ENCODE measurements at places on chromosomes 12 and 14.

GRCh38 chr12:68451261-68452077 lies 119.3 kb upstream of the MDM1 start:
- DNase-seq = peak; percentile 15

DNA sequence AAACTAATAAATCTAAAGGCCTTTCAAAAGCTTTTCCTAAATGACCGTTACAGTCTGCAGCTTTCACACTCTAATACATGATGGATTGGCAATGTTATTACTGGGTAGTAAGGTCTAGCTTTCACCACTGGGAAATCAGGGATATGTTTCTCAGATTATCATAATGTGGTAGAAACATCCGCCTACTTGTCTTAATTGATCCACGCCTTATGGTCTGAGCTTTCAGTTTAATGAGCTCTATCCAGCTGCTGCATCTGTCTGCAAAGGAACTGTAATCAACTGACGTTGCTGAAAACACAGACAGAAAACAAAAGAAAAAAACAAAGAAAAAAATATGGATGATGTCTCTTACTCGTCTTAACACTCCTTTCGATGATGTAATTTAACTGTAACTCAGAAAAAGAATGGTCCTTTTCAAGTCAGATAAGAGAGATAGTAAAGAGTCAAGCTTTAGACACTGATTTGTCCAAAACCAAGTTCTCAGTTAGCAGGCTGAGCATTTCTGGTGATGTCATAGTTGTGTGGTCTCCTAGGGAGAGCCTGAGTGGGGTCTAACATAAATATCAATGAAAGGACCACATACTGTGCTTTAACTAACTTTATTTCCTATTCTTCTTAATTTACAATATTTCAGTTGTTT lies 85.9 kb downstream of the C2CD5 start:
- no peak for DNase-seq

DNA sequence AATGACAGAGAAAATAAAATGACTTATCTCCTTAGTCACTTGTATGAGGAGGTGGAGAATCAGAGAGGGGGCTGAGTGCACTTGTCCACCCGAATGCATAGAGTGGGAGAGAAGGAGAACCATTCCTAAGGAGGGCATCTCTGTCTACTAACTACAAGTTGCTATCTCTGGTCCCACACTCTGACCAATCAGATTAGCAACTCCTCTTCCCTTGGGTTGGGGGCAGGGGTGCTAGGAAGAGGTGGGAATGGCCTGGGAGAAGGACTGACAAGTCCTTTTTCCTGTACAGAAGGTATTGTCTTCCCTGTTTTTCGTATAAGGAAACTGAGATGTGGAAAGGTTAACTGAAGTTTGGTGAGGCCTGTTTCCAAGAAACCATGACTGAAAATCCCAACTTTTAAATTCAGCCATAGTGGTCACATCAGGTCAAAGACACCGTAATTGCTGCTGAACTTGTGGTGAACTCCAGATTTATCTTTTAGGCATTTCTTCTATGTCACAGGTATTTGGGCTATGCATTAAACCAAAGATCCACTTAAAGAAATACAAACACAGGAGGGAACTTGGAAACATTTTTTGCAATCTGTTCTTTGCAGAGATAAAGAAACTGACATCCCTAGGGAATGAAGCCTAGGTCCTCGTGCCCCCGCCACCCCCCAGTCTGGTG lies 207.8 kb downstream of the CRADD start:
- DNase-seq = no peak

- DNase-seq = no peak
Measured at GRCh38 chr12:103645202-103645601, 58.1 kb downstream of the STAB2 start.

DNA sequence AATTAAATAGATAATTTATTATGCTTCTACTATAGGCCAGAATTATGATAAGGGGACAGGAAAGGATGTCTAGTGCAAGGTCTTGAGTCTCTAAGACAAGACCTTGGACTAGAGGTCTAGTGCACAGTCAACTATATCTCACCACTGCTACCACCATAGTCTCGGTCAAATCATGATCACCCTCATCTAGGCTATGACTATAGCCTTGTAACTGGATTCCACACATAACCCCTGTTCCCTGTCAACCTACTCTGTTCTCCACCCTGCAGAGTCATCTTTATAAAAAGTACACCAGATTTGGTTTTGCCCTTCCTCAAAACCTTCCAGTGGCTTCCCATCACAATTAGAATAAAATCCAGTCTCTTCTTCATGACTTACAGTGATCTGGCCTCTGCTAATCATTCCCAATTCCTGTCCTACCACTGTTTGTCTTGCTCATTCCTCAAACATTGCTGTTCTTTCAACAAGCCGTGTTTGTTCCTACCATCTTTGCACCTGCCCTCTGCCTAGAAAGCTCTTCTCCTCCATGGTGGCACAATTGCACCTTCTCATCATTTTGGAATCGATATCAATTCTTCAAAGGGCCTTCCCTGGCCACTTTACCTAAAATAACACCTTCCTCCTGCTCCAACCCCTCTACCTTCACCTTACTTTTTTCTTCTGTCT lies 169.4 kb downstream of the FOXN3 start:
- no peak for DNase-seq

DNA sequence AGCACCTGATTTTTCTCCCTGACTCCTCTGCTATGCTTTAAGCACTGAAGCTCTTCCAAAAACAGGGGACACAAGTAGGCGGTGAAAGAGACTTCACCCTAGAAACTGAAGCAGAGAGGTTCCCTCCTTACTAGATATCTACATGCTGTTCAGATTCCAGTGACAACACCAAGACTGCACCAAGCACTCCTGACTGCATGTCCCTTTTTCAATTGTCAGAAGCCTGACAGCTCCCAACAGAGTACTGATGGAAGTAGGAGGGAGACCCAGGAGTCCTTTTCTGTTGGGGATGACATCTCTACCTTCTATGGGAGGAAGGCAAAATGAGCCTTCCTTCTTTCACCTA lies 10.4 kb downstream of the DCTN2 start:
- DNase-seq = no peak

DNA sequence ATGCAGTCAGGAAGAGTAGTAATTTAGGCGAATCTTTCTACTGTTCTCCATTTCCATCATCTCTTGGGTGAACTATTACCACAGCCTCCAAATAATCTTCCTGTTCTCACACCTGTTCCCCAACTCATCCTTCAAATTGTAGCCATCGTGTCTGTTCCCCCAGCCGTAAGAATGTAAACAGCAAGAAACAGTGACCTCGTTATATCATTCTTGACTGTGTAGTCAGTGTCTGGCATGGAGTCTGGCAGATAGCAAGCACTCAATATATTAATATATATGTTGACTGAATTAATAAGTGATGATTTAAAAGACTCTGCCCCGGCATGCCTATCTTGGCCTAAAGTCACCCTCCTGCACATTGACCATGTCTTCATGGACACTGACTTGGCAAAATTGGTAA lies 20.3 kb downstream of the PDE6H start:
- DNase-seq = no peak

GRCh38 chr14:98714626-98715425 lies 557.2 kb downstream of the BCL11B start:
- DNase-seq = no peak

DNA sequence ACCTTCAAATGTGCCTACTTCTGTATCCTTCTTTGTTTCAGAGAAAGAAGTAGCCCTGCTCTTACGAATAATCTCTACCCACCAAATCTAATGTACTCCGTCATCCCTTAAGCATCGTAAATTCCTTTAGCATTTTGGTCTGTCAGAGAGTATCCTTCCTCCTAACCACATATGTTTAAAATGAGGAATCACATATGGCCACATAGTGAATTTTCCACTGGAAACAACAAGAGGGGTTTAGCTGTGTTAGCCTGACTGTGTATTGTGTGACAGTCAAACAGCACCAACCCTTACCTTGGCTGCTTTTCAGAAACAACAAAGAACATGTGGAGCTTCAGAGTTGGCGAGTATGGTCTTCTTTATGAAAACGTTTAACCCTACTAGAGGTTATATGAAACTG lies 5.5 kb downstream of the LUM start:
- no peak for DNase-seq

DNA sequence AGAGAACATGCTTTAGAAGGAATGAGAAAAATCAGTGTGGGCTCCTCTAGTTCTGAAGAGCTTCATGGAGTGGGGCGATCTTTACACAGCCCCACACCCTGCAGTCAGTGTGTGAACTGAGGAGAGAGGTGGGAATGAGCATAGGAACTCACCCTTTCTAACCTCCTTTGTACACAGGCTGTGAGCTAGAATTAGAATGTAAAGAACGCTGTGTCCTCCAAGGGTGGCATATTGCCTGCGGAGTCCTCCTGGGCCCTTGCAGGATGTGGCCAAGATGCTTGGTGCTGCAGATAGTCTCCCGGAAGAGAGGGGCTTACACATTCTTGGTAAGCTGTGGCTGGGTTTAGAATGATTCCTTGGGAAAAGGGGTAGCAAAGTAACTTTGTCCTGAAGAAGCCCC lies 43.9 kb downstream of the NINJ2 start:
- no peak for DNase-seq

DNA sequence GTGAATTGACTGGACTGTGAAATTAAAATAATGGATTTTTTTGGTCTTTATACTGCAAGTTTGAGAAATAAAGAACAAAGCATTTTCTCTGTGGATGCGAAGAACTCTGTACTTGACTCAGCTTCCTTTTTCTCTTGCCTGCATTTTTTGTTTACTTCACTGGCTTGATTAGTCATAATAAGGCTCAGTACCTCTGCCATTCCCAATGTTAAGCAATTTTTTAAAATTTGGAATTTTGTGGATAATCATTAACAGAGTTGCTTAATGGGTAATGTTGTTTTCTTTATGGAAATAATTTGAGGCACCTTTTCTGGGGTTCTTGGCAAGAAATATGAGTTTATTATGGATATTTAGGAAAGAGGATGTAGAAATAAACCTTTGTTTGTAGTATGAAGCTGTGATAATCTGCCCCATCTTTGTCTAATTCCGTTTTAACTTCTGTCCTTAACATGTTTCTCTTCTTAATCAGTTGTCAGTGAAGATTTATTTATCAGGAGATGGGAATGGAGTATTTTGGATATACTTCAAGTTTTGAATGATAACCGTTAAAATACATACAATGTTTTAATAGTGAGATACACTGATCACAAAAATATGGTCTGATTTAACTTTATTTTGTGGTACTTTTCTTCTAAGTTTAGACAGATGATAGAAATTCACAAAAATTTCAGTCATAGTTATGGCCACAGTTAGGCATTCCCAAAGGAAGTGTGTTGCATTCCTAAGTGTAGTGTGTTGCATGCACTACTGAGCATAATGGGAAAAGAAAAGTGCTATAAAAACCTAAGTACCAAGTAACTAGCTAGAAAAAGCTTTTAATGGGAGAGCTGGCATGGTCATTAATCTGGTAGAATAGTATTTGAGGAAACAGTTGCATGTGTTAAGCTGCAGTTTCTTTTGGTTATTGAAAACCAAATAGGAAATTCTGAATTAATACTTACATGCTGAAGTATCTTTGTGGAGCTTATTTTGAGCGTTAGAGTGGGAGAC lies 27.7 kb downstream of the WNK1 start:
- no peak for DNase-seq

Measured in stimulated activated CD4-positive, alpha-beta T cell treated with anti-CD3 and anti-CD28 coated beads, Interleukin-1b, Interleukin-23, amount 100 ng/mL, for 24 hours (primary cell).